ENCODE measurements at places on chromosomes 6 and 20.

DNA sequence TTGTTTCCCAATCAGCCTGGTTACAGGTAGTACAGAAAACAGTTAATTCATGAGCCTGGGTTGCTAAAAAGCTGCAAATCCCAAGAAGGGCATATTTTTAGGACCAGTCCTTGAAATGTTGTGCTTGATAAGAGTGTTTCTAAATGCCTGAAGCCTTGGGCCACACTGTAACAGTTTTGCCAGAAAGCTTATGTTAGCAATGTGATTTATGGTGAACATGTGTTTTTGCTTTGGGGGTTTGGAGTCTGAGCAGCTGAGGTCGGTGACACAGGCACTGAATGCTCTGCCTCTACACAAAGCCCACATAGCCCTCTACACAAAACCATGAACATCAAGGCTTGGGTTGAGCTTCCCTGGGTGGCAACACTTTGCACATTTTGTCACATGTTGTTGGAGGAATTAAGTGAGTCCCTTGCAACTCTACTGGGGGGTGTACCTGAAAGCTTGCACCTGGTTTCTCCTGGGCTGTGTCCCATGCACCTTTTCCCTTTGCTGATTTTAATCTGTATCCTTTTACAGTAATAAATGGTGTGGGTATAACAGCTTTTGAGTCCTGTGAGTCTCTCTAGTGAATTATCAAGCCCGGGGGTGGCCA is 22.2 kb downstream of the AHI1 start:
- DNase-seq, result no peak

- DNase-seq, result no peak
Measured at GRCh38 chr6:168581706-168582105, 140.7 kb downstream of the SMOC2 start.

GRCh38 chr6:158791274-158791855 is 27.8 kb downstream of the EZR start:
- no peak for DNase-seq

DNA sequence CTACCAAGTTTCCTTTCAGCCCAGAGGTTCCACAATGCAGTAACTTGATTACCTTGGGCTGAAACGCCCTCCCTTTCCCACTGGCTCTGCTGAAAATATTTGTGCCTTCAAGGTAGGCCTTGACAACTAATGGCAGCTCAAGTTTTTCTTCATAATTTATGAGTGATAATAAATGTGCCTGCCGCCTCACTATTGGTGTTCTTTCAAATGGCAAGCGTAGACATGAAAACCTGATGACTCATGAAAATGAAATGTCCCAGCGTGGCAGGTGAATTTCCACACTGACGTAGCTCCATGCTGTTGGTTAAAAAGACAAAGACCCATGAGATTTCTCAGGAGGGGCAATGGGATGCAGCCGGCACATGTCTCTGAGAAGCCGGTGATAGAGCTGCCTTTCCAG is 107.2 kb upstream of the GGTLC1 start:
- no peak for DNase-seq

- no peak for DNase-seq
Measured at GRCh38 chr20:34604980-34605788, 46.7 kb downstream of the MAP1LC3A start.

- DNase-seq, result no peak
Measured at GRCh38 chr6:40586369-40587201, 579 bp downstream of the LRFN2 start.

GRCh38 chr6:39154705-39155104 is 39.7 kb upstream of the SAYSD1 start:
- no peak for DNase-seq

GRCh38 chr6:13298446-13298845 is 29.9 kb downstream of the TBC1D7 start:
- DNase-seq, result no peak

DNA sequence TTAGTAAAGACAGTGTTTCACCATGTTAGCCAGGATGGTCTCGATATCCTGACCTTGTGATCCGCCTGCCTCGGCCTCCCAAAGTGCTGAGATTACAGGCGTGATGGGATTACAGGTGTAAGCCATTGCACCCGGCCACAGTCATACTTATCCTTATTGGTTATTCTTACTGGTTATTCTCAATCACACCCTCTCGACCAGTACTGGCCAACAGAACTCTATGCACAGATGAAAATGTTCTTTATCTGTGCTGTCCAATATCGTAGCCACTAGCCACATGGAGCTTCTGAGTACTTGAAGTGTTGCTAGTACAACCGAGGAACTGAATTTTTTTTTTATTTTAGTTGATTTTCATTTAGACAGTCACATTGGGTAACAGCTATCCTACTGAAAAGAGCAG is 63.5 kb downstream of the CNKSR3 start:
- no peak for DNase-seq

DNA sequence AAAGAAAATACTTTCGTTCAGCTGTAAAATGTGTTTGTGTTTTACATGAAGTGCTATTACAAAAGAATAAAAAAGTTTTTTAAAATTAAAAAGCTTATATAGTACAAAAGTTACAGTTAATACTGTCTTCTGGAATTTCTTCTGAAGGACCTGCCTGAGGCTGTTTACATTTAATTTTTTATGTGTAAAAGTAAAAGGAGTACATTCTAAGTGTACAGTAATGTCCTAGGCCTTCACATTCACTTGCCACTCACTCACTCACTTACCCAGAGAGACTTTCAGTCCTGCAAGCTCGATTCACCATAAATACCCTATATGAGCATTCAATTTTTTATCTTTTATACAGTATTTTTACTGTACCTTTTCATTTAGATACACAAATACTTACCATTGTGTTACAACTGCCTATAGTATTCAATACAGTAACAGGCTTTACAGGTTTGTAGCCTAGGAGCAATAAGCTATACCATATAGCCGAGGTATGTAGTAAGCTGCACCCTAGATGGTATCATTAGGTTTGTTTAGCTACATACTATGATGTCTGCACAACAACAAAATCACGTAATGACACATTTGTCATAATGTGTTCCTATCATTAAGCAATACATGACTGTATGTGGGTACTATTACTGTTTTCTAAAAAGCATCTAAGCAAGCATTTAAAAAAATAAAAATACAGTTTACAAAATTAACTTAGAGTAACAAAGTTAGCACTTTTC is 33.0 kb downstream of the RNF146 start:
- no peak for DNase-seq

DNA sequence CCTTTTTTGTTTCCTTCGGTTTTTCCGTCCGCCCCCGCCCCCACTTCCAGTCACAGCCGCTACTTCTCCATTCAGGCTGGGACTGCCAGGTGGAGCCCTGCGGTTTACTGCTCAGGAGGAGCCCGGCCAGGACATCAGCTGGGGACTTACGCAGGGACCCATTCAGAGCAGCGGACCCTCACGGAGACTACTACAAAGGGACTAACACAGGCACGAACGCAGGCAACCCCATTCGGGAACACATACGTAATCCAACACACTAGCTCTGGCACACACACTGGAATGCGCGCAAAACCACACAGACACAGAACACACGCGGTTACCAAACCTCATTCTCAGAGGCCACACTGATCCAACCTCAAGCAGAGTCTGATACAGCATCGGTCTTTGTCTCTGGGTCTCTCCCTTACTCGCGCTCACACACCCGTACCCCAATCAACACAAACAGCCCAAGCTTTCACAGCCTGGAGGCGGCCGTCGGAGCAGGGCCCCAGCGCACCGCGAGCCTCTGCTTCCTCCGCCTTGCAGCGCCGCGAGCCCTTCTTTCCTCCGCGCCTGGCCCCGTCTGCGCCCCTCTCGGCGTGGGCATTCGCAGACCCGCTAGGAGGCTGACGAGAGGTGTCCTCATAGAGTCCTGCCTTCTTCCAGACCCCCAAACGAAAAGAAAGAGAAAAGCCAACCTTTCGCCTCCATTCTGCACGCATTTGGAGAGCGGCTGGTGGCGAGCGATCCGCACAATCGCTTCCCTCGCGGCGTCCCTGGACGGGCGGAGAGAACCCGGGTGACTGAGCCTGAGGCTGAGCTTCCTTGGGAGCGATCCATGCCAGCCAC is 1.1 kb upstream of the SLC32A1 start:
- no peak for DNase-seq

- peak; percentile 53 for DNase-seq
Measured at GRCh38 chr6:44253307-44254101, 3.8 kb downstream of the SLC35B2 start.

GRCh38 chr20:60803335-60804055 is 448.6 kb upstream of the CDH4 start:
- DNase-seq, result no peak

DNA sequence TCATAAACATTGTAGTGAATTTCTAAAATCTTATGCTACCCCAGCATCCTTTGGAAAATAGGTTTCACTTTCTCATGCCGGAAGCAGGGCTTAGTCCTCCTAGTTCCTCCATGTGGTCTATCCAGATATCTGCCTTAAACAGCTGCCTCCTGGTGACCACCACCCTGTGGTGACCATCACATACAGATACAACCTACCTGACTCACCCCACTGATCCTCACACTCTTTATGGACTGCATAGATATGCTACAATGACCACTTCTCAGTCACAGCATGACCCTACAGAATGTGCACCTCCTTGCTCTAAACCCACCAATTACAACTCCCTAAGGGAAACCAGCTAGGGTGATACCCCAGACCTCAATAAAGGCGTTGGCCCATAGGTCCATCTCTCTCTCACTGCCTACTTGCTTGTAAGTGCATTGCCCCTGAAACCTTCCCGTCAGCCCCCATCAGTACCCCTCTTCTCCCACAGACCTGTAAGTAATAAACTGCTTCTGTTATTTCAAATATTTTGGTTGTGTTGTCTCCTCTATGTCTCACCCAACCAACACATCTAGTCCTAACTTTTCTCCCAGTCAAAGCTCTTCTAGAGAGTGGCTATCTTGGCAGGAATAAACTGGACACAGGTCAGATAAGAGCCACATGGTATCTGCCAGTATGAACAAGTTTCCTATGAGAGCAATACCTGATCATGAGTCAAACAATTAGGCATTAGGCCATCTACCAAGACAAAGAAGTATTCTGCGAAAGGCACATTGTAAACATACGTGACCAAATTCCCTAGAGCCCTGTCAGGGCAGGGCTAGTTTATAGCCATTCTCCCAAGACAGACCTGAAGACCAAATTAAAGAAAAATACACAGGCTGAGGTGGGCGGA is 39.4 kb upstream of the PLEKHG1 start:
- DNase-seq, result no peak

All from pancreas (tissue), 10 donors.